ENCODE measurements at places on chromosomes 6 and 20. TPM values are rescaled to one million over a fixed set of nuclear protein-coding genes. Genes with fewer than 3 reads are reported as not detected.
A peak's percentile ranks its signal among the peaks of the same experiment; 100 is the strongest.

The C20orf144 gene
- 0.04 TPM for total RNA-seq

The SCAND1 gene
- total RNA-seq: 26.4 TPM

The MAP3K4 gene
- 29.1 TPM for total RNA-seq

DNA sequence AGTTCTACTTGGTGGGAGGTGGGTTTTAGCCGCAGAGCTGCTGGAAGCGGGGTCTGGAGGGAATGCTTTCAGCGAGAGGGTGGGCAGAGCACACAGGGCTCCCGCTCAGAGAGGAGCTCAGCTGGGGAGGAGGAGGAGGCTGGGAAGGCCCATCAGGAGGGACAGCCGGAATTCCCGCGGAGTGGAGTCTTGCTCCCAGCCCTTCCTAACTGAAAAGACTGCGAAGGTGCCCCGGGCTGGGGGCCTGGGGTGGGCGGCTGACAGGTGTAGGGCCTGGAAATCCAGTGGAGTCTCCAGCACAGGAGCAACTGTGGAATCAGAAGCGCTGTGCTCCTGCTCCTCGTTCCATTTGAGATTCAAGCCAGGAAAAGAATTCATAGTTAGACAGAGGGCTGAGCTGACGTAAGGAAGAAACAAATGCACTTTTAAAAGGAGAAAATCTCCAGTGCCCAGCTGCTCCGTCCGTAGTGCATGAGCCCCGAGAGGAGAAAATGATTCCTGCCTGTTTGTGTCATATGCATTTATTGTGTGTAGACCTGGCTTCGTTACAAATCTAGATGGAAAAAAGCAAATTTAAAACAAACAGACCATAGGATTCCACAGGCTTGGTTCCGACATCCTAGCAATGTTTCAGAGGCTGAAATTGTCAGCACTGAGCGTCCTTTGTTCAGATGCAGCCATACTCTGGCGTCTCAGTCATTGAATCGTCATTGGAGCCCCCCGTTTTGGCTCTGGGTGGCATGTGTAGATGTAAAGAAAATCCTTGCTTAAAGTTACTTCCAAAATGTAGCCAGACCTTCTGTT is 197.7 kb downstream of the SMOC2 start:
- H3K4me3 ChIP-seq: no peak overlapping the region
- H3K4me1 ChIP-seq: peaks cover 56% of the 10 kb centered on the region
- H3K27ac ChIP-seq: peak overlapping the region; percentile 90
- H3K27me3 ChIP-seq: no peaks in the 10 kb centered on the region
- peaks cover 4% of the 10 kb centered on the region for H3K36me3 ChIP-seq

DNA sequence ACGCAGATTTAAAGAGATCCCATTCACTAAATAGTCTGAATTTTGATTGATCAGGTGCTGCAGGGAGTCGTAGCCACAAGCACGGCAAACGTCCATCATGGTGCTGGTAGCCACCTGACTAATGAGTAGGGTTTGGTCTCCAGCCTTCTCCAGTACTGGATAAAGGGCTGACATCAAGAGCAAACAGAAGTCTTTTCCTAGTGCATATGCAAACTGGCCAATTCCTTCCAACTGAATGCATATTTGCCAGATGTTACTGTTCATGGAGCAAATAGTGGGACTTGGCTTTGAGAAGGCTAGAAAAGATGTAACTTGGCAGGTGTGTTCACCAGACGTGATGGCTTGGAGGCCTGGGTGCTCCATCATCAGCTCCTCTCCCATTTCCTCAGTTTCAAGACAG is 21.6 kb downstream of the TTI1 start:
- no peaks in the 10 kb centered on the region for H3K4me1 ChIP-seq
- H3K27ac ChIP-seq: no peak overlapping the region
- H3K36me3 ChIP-seq: peaks cover 39% of the 10 kb centered on the region
- no peaks in the 10 kb centered on the region for H3K27me3 ChIP-seq

DNA sequence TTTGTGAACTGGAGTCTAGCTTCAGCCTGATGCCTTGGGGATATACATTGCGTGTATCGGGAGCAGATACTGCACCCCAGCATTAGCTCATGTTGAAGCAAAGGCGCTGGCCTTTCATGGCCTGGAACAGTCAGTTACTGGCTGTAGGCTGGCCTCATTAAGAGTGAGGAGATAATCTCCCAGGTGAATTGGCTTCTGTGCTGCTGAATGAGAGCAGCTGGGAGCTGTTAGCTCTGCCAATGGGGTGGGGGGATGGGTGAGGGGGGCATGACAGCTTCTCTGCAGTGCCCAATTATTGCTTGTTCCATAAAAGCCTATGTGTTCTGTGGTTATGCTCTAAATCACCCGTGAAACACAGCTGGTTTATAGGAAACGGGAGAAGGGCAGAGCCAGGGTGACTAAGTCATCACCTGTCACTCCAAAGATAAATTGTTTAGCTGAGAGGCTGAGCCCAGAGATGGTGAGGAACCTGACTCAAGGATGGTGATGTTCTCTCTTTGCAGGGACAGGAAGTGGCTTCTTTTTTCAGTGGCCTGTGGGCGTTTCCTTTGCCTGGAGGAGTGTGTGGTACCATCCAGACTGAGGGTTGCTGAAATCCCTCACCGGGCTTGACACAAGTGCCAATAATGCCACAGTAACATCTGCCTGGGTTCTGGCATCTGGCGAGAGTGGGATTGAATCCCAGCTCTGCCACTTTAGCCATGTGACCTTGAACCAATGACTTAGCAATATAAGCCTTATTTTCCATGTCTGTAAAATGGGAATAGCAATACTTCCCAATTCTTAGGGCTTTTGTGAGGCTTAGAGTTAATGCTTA is 170.8 kb downstream of the BCAS1 start:
- H3K27me3 ChIP-seq: no peaks in the 10 kb centered on the region
- no peak overlapping the region for H3K4me3 ChIP-seq
- H3K36me3 ChIP-seq: no peaks in the 10 kb centered on the region
- H3K4me1 ChIP-seq: peaks cover 29% of the 10 kb centered on the region
- H3K27ac ChIP-seq: peak overlapping the region; percentile 74

- no peak for DNase-seq
- H3K27me3 ChIP-seq: no peaks in the 10 kb centered on the region
- no peaks in the 10 kb centered on the region for H3K4me1 ChIP-seq
- H3K36me3 ChIP-seq: no peaks in the 10 kb centered on the region
These were observed 269.3 kb upstream of the FKBP1C start for GRCh38 chr6:62942000-62942399.

Data from muscle of leg (tissue), 16 donors.